ENCODE measurements at places on chromosomes 1 and 21. TPM values are rescaled to one million over a fixed set of nuclear protein-coding genes. Genes with fewer than 3 reads are reported as not detected.

DNA sequence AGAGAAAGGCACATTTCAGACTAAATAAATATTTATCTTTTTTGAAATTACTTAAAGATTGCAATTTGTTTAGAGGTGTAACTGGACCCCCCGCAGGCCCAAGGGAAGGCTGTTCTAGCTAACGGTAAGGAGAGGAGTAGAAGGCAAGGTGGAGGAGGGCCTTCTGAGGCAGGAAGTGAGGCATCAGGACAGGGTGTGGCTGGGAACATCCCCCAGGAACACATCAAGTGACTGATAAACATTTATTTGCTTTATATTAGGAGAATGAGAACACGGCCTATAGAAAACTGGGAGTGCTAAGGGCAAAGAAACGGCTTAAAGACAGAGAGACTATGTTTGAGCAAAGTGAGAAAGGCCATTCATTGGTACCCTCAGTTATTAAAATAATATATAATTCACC is 23.2 kb downstream of the HIVEP3 start:
- no peak for DNase-seq

CAPN9 gene
- not detected for total RNA-seq

PTGFR gene
- not detected for total RNA-seq

GRCh38 chr1:65577278-65577677 is 156.8 kb downstream of the LEPR start:
- no peak for DNase-seq

XCL1 gene
- total RNA-seq: 5.3 TPM

GRCh38 chr21:28885853-28886177 is 106.9 kb downstream of the LTN1 start:
- DNase-seq: peak; percentile 13

DNA sequence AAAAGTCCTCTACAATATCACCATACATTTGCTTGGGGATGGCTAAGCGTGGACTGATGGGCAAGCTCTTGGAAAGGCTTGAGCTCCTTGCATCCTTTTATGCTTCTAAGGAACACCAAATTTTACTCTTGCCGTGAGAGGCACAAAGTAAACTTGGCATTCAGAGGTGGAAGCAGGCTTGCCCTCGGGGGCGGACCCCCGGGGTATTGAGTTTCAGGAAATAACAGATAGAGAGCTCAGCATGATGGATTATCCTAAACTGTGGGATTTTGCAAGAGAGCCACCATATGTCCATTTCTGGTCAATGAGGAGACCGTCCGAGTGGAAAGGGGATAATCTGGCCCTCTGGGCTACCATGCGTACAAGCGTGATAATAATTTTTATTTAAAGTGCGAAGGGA is 14.0 kb downstream of the IFI16 start:
- DNase-seq: no peak

GRCh38 chr1:97636941-97637340 is 283.9 kb downstream of the DPYD start:
- no peak for DNase-seq

- DNase-seq: no peak
Measured at GRCh38 chr1:221503268-221503667, 238.6 kb downstream of the DUSP10 start.

DNA sequence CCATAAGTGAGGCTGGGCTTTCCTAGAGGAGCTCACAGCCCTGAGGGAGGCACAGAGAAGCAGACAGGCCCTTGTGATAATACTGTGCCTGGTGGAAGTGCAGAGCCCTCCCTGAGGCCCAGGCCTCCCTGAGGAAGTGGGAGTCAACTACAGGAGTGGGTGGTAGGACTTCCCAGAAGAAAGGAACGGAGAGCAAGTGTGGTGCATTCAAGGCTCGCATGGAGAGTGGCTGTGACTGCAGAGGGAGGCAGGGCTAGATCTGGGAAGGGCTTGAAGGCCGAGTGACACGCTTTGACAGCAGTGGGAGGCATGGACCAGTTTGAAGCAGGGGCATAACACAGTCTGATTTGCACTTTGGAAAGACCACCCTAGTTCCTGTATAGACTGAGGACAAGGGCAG is 37.3 kb downstream of the AZIN2 start:
- no peak for DNase-seq

GRCh38 chr1:9136932-9137331 is 8.0 kb upstream of the GPR157 start:
- DNase-seq: no peak

- no peak for DNase-seq
Measured at GRCh38 chr1:167438171-167439138, 79.9 kb downstream of the CD247 start.

UBE2U gene
- total RNA-seq: not detected

- DNase-seq: no peak
Measured at GRCh38 chr1:15328351-15329103, 81.2 kb upstream of the EFHD2 start.

PTCH2 gene
- total RNA-seq: 1.3 TPM

DNA sequence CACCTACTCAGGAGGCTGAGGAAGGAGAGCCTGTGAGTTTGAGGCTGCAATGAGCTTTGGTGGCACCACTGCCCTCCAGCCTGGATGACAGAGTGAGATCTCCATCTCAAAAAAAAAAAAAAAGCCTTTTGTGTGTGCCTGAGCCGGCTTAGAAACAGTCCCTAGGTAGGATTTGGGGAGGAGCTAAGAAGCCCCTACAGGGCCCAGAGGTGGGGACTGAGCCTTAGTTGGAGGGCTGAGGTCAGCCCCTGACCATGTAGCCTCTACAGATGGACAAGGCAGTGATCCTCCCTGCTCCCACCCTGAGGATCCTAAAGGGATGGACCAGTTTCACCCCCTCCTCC is 2.5 kb downstream of the ADAMTSL4 start:
- peak; percentile 18 for DNase-seq

DNA sequence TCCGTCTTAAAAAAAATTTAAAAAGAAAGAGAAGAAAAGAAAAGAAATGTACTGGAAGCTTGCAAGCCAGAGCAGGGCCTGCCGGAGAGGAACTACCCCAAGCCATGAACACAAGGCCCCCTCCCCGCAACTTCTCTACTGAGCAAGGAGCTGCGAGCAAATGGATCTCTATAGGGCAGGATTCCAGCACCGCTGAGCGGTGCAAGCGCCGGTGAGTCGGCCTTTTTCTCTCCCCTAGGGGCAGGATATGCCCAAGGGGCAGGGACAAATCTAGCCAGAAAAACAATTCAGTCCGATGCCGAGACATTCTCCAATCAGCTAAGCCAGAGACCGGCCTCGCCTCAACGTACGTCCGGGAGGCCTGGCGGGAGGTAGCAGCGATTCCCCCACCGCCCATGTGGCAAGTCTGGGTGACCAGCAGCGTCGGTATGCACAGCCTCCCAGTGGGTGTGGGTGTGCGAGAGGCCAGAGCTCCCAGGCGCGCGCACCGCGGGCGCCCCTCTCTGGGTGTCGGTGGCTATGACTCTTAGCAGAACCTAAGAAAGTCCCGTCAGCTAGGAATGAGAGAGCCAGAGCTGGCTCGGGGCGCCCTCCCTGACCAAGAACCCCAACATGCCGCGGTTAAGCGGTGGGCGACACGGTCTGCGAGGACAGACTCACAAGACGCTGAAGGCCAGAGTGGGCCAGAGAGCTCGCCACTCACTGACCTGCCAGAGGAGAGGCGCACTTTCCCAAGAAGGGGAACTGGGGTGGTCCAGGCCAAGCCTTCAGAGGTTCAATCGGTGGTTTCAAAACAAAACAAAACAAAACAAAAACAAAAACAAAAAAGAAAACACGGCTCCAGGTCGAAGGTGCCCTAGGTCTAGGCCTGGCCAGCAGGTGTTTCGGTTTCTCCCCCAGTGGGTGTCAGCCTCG is 1.9 kb downstream of the CSMD2 start:
- DNase-seq: no peak

VCAM1 gene
- 1.3 TPM for total RNA-seq

All from CD8-positive, alpha-beta T cell (primary cell).